GOT3 (cell line): ENCODE measurements at places on chromosomes 3 and 15.

DNA sequence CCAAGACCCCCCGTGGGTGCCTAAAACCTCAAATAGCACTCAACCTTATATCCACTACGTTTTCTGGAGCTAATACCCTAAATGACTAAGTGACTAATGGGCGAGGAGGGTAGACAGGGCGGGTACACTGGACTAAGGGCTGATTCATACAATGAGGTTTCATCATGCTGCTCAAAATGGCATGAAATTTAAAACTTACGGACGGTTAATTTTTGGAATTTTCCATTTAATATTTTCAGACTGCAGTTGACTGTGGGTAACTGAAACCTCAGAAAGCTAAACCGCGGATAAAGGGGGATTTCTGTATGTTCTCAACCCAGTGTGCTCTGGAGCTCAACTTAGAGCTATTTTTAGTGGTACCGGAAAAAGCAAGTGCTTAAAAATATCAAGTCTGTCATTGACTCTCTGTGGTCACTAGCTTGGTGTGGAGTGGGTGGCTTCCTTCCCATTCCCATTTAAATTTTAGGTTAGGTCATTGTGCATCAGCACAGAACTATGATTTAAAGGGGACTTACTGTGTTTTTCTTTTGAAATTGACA is 72.9 kb downstream of the LRRC28 start:
- no peak for DNase-seq

GRCh38 chr3:24069045-24069444 is 124.0 kb downstream of the NR1D2 start:
- no peak for DNase-seq

- peak; percentile 26 for DNase-seq
These were observed 283.1 kb downstream of the FGF12 start for GRCh38 chr3:192444096-192444790.

GRCh38 chr3:111373861-111374260 is 168.1 kb upstream of the CD96 start:
- DNase-seq, result no peak

DNA sequence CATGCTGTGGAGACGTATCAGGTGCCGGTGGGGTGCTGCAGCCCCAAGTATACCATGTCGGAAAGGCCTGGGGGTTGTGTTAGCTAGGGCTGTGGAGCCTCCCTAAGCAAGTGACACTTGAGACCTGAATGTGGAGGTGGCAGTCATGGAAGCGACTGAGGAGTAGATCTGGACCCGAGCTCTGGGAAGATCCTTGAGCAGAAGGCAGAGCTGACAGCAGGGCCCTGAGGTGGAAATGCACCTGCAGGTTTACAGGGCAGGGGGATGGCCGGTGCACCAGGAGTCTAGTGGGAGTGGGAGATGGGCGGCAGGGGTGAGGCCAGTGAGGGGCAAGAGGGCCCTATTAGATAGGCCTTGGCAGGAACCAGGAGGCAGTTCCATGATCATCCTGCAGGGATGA is 91.8 kb upstream of the PLXNA1 start:
- DNase-seq, result no peak

DNA sequence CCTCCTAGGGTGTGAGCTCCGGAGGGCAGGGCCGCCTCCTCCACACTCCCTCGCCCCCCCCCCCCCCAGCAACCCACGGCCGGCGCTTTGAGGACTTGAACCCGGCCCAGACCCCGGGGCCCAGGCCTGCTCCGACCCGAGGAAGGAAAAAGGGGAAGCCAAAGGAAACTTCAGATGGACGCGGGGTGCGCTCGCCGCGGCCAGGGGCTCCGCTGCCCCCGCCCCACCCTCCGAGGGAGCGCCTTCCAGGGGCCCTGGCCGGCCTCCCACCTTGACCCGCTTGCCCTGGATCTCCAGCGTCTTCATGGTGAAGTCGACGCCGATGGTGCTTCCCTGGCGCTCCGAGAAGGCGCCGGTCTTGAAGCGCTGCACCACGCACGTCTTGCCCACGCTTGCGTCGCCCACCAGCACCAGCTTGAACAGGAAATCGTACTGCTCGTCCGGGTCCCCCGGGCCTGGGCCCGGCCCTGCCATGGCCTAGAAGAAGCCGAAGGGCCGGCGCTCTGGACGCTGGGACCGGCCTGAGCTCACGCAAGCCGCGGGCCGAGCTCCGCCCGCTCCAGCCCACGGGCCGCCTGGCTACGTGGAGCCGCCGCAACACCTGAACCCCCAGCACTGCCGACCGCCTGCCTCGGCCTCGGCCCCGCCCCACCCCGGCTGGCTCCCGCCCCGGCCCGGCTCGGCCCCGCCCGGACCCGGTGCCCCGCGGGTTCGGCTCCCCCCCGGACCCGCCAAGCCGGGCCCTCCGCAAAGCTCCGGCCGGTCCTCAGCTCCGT is 400 bp downstream of the RAB43 start:
- DNase-seq, result no peak

DNA sequence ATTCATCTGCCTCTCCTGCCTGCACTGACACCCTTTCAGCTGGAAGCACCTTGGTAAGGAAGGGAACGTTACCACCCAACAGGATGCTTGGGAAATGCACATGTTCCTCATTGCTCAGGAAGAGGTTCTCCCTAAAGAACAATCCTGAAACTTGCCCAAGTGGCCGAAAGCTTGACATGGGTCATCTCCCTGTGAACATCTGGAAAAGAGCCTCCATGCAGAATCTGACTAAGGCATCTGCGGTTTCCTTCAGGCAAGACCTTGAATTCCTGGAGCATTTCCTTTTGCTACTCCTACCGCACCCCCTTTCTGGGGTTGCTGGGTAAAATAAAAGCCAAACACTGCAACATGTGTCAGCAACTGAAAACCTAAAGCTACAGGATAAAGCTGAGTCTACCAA is 68.7 kb upstream of the SNRK start:
- DNase-seq, result no peak

- DNase-seq, result no peak
These were observed 310.9 kb downstream of the BCHE start for GRCh38 chr3:165526367-165526766.

DNA sequence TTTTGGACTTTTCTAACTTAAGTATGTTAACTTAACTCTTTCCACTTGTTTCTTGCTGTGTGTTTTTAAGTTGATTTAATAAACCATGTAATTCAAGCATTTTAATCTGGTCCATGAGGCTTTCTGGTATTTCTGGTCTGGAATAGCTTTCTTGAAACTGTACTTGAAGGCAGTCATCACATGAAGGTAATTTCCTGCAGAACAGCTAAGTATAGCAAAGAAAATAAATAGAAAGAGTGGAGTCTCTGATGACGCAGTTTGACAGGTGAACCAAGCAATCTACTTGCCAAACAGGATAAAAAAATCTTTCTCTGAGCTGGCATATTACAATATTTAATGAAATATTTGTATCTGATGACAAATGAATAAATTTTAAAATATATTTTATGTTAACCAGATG is 74.9 kb downstream of the BTLA start:
- no peak for DNase-seq

DNA sequence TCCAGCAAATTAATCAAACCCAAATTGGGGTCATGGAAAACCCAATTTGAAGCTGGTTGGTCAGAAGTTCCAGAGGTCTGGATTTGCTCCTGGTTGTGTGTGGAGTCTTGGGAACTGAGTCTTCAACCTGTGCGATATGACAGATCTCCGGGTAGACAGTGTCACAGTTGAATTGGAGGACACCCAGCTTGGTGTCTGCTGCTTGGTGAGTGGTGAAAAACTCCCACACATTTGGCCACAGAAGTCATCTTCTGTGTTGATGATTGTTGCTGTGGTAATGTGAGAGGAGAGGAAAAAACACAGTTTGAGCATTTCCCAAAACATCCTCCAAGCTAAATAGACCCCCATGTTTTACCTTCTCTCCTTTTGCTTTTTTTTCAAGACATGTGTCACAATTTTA is 218.1 kb downstream of the TP63 start:
- no peak for DNase-seq

- DNase-seq, result no peak
These were observed 169.7 kb downstream of the ANXA2 start for GRCh38 chr15:60228101-60228500.

GRCh38 chr3:114608293-114608692 is 314.5 kb downstream of the TIGIT start:
- DNase-seq, result no peak

- no peak for DNase-seq
These were observed 71.3 kb downstream of the RASA2 start for GRCh38 chr3:141557961-141558706.

DNA sequence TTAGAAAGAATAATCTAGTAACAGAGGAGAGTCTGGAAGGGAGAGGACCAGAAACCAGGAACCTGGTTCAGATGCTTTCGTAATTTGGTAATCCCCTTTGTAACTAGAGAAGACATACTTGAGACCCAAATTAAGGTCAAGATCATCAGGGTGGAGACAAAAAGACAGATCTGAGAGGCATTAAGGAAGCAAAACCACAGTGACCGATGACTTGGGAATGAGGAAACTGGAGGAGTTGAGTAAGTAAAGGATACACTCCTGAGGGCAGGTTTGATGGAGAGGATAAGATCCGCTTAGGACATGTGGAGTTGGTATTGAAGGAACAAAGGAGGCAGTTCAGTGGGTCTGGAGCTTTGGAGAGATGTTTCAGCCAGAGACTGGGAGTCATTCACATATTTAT is 23.6 kb upstream of the BCL2A1 start:
- DNase-seq, result no peak

GRCh38 chr3:3776607-3777006 is 22.6 kb upstream of the LRRN1 start:
- no peak for DNase-seq

DNA sequence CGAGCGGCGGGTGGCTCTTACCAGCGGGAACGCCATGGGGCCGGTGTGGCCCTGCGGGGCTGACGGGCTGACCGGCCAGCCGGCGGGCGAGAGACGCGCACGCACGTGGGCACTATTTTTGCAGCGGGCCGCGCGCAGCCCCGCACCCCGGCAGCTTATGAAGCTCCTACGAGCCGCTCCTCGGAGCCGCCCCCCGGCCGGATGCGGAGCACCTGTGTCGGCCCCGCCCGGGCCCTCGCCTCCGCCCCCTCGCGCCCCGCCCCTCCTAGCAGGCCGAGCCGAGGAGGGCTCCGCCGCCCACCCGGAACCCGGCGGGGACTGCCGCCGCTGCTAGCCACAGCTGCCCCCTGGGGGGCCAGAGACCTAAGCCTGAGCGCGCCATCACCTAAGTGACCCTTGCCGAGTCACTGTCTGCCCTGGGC is 683 bp upstream of the CPEB1 start:
- DNase-seq, result no peak
